ENCODE measurements at places on chromosomes 16 and 17. TPM values are rescaled to one million over a fixed set of nuclear protein-coding genes. Genes with fewer than 3 reads are reported as not detected.

DNA sequence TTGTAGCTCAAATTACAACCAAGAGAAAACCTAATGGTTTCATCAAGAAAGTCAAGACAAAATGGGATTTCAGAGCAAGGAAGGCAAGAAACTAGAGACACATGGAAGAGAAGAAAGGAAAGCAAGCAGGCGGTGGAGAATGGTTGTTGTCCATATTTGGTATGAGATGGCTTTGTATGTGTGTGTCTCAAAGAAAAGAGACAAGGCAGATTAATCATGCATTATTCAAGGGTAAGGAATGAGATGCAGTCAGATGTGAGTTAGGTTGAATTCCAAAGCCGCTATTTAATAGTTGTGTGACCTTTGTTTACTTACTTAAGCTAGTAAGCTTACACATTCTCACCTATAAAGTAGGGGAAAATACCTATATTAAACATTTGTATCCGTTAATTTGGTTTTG, 1029.6 kb downstream of the CDH11 start:
- DNase-seq: no peak

The KRT33B gene
- not detected for total RNA-seq

- DNase-seq: peak; percentile 48
Observed at GRCh38 chr17:57114085-57114673, 29.1 kb downstream of the AKAP1 start.

DNA sequence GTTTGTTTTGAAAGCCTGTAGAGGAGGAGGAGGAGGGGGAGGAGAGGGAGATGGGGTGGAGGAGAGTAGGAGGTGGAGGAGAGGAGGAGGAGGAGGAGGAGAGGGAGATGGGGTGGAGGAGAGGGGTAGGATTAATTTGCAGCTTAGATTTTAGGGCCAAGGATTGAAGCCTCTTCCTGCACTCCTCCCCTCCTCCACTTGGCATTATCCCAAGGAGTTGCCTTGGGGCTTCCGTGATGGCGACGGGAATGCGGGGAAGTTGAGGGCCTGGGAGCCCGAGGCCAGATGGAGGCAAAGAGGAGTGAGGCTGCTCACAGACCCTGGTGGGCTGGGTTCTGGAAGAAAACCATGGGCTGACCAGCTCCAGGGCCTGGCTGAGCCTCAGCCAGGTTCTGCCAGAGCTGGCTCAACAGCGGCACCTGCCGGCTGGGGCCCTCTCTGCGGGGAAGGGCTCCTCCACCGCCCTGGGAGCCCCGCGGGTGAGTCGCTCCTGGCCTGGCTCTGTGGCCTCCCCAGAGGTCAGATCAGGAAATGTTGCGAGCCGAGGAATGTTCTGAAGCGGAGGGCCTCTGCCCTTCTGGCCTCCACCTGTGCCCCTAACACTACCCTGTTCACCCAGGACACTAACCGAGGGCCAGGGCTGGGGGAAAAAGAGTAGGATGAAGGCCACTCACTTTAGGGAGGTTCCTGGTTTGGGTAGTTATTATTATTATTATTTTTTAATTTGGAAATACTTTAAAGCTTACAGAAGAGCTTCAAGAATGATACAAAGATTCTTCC, 23.9 kb upstream of the FMNL1 start:
- DNase-seq: peak; percentile 94
